Urinary bladder (tissue), 4 donors: ENCODE measurements at places on chromosomes 7 and 10. TPM values are rescaled to one million over a fixed set of nuclear protein-coding genes. Genes with fewer than 3 reads are reported as not detected.

- DNase-seq: no peak
Measured at GRCh38 chr7:130454959-130455358, 14.1 kb upstream of the CEP41 start.

DNA sequence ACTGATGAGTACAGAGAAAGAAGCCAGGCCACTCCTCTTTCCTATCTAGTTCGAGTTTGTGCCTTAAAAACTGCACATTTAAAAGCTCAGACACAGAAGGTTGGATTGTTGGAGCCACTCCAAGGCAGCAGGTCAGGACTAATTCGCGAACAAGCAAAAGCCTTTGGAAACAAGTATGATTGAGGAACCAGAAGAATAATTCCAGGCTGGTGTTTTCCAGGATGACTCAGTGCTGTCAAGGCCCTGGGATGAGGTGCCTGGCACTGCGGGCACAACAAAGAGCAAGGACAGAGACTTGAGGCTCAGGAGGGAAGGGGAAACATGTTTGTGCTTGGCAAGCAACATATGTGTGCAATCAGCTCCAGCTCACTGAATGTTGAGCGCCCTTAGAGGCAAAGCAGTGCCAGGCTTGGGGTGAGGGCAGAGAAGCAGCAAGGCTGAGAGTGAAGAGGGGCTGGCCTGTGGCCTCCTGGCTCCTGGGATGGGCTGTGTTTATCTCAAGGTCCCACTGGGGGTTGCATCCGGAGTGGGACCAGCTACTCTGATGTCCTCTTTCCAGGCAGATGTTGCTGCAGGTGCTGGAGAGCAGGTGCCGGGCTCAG is 44.1 kb downstream of the VSTM4 start:
- no peak for DNase-seq

DNA sequence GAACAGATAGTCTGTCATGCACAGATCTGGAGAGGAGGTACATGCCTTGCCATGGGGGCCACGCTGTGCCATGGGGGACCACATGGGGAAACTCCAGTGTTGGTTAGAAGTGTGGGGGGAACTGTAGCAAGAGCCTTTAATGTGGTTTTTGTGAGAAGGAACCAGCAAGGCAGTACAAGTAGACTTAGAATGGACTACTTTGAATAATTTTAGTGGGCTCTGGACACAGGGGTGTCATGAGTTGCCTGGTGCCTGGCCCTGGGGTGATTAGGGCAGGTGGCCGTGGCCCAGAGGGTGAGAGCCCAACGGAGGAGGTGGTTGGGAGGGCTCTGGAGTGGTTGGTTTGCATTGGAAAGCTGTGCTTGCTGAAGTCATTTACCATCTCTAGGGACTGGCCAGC is 77.2 kb downstream of the CXCL12 start:
- DNase-seq: no peak

The PHYHIPL gene
- 0.85 TPM for total RNA-seq

The CLEC2L gene
- total RNA-seq: 0.32 TPM

The GPR158 gene
- total RNA-seq: 0.69 TPM

The CALY gene
- total RNA-seq: 0.79 TPM
